ENCODE measurements at places on chromosomes 5 and 9. TPM values are rescaled to one million over a fixed set of nuclear protein-coding genes. Genes with fewer than 3 reads are reported as not detected.

Gene STPG3
- 1.2 TPM for total RNA-seq

Gene SPATA9
- not detected for total RNA-seq

Gene SCGB3A2
- not detected for total RNA-seq

Gene NPR3
- total RNA-seq = not detected

Gene TMEM215
- total RNA-seq = not detected

Gene CKMT2
- total RNA-seq = not detected

Gene CTXN3
- total RNA-seq = not detected

Gene TAF11L10
- not detected for total RNA-seq

Gene TMC1
- total RNA-seq = not detected

Gene ROPN1L
- total RNA-seq = 0.20 TPM

Gene HRCT1
- total RNA-seq = not detected

Gene OGN
- total RNA-seq = not detected

Gene NEUROG1
- total RNA-seq = not detected

Gene GRAMD2B
- 9.5 TPM for total RNA-seq

Gene WDR31
- total RNA-seq = 1.9 TPM

Gene RBM22
- 81.9 TPM for total RNA-seq

Gene CDKN2A
- 5.4 TPM for total RNA-seq

Gene SLC36A2
- total RNA-seq = not detected

Gene TTC16
- 0.10 TPM for total RNA-seq

Gene CA9
- total RNA-seq = not detected

Gene IL7R
- total RNA-seq = 50.8 TPM

Gene PCDHGA7
- 0.22 TPM for total RNA-seq

Data from activated T-helper 1 cell treated with anti-CD3 and anti-CD28 coated beads, Interleukin-12 subunit alpha, Interleukin-12 subunit beta, Interleukin-2, Interleukin-4 antibody, amounts not matched to agents 30 ng/mL and 10 ng/mL and 1 ng/mL, durations not matched to agents 14 hours and 24 hours and 36 hours (primary cell).